NCI-H446 treated with DMSO at 0.1 percent for 48 hours (cell line): ENCODE measurements at places on chromosomes 2 and 18.

DNA sequence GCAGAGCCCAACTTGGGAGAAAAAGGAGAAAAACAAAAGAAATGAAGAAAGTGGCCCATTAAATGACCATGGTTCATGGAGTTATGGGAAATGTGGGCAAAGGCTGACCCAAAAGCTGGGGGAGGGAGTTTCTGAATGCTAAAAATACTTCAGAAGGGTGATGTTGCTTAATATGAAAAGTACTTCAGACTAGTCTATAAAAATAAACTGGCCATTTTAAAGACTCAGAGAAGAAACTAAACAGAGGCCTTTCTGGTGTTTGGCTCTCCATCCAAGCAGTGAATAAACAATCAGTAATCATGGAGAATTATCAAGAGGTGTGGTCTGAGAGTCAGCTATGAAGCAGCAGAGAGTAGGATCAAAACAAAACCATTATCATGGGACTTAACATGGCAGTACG, 160.8 kb upstream of the MAPRE2 start:
- DNase-seq: no peak

- DNase-seq: no peak
Measured at GRCh38 chr2:198371921-198372543, 567.6 kb downstream of the PLCL1 start.

DNA sequence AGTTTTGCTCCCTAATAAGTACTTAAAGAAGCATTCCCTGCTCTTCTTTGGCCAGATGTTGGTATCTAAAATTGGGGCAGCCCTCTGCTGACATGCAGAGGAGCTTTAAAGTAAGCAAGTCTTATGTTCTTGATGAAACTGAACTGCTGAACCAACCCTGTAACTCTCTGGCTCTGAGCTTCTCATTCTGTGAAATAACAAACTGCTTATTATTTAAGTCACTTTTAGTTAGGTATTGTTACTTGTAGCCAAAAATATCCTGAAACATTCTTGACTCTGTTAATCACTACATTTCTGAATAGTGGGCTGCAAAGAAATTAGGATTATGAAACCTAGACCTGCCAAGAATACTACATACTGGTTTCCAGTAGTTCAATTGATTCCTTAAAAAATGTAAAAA, 15.5 kb downstream of the PPP3R1 start:
- no peak for DNase-seq

DNA sequence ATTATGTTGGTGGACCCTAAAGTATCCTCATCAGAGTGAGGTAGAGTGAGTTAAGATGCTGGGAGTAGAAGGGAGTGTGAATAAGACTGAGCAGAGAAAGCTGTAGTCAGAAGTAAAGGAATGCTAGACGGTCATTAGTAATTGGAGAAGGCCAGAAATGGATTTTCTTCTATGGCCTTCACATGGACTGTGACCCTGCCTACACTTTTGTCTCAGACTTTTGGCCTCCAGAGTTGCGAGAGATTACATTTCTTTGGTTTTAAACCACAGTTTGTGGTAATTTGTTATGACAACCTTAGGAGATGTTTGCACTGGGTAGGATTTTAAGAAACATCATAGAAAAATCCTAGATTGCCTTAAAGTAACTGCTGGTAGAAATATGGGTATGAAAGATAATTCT, 1267.7 kb upstream of the TMEFF2 start:
- no peak for DNase-seq

GRCh38 chr2:105290981-105291660, 38.4 kb downstream of the TGFBRAP1 start:
- no peak for DNase-seq
